ENCODE measurements at places on chromosomes 5 and 9. TPM values are rescaled to one million over a fixed set of nuclear protein-coding genes. Genes with fewer than 3 reads are reported as not detected.

Gene KCTD16
- 5.5 TPM for total RNA-seq

- DNase-seq, result peak; percentile 57
Measured at GRCh38 chr9:34546834-34547827, 24.3 kb upstream of the ENHO start.

GRCh38 chr9:74526215-74526614, 29.1 kb downstream of the RORB start:
- peak; percentile 10 for DNase-seq

DNA sequence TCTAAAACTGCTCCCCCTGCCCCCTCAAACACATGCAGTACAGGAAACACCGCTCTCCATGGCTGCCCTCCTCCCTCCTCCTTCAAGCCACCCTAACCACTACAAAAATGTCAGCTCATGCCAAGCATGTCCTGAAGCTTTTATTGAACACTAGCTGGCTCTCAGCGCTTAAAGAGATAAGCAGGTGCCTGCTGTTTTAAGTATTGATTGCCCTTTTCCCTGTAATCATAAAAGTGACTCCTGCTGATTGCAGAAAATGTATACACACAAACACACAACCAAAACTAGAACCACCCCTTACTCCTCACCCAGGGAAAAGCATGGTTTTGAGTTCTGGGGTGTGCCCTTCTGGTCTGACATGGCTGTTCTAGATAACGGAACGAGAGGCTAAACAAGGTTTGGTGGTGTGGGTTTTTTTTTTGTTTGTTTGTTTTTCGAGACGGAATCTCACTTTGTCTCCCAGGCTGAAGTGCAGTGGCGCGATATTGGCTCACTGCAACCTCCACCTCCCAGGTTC, 3.7 kb upstream of the UCK1 start:
- DNase-seq, result no peak

- no peak for DNase-seq
Measured at GRCh38 chr5:133627180-133627579, 14.8 kb upstream of the FSTL4 start.

DNA sequence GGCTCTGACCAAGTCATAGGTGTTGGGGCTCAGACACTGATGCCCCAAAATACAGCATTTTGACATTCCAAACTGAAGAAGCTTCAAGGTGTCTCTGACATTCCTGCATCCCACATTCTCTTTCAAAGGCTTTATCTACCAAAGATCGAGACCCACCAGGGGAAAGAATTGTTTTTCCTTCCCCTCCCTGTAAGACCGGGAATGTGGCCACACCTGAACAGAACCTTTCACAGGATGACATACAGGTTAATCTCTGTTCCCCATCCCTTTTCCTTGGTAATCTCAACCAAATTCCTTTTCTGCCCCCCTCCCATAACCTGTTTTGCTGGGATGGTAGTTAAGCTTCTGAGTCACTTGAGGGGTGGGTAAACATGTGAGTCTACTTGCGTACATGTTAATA, 72.3 kb downstream of the IQGAP2 start:
- no peak for DNase-seq

DNA sequence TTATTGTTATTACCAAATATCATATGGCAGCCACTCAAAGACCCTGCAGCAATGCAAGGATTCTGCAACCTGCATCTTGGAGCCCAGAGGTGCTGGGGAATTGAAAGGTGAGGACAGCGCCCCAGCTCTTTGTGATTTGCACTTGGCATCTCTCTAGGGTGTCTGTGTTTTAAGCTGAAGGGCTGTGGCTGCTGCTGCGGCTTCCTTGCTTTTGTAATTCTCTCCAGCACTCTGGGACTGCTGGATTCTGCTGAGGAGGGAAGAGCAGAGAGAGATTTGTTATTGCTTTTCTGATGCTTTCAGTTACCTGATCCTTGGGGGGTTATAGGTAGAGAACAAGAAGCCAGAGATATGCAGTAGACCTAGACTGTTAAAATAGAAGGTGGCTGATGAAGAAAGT, 562.4 kb downstream of the EBF1 start:
- no peak for DNase-seq

DNA sequence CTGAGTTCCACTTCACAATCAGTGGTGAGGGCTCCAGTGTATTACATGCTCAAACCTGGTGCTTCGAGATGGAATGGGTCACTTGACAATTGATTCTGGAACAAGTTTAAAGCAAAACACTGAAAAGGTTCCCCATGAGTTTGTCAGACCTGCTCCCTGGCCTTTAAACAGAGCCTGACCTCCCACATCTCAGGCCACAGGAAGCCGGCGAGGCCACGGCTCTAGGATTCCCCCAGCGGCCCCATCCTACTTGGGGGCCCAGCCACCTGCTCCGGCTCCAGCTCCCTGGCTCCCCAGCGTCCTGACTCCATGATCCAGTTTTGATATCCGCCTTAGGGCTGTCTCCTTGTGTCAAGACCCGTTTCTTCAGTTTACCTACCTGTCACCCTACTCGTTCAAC, 62.0 kb downstream of the TTLL11 start:
- DNase-seq, result no peak

DNA sequence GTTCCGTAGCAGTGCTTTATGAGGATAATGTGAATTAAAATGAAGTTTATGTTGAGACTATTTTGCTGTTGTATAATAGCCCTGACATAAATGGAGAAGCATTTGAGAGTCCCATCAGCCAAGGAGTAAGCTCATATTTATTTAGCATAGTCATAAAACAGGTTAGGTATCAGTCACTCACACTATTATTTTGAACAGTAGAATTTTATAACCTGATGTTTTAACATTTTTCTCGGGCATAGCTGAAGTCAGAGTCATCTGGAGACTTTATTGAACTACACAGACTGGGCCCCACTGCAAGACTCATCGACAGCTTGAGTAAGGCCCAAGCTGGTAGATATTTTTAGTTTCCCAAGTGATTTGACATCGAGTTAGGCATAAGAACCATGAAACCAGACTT, 620.3 kb upstream of the WWC1 start:
- DNase-seq, result peak; percentile 61

Gene CKMT2
- total RNA-seq, result 0.18 TPM

DNA sequence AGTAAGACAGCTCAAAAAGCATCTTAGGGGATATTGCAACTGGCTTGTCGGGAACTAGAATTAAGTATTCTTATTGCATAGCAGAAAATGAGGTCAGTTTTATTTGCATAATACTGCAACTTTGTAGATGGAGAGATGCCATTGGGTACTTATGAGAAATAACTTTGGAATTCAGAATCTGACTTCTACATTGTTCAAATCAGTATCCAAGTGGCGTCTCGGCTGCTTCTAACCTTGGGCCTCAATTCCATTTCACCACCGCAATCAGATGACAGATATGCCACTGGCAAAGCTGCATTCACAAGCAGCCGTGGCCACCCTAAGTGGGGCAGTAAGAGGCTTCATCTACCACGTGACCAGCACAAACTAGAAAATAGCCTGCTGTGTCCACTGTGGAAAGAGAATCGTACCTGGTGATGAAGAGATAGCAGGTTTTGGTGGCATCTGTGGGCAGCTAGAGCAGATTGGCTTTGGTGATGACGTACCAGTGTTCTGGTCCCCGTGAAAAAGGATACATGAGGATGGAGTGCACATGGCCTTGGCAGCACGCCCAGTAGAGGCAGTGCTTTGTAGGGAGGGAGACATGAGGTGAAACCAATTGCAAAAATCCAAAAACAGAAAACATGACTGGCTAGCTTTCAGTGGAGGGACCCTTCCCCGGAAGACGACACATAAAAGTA, 116.6 kb downstream of the KLHL3 start:
- DNase-seq, result peak; percentile 95

- DNase-seq, result peak; percentile 53
Measured at GRCh38 chr5:142841511-142842265, 71.5 kb downstream of the ARHGAP26 start.

Gene CTSV
- total RNA-seq, result 36.3 TPM

DNA sequence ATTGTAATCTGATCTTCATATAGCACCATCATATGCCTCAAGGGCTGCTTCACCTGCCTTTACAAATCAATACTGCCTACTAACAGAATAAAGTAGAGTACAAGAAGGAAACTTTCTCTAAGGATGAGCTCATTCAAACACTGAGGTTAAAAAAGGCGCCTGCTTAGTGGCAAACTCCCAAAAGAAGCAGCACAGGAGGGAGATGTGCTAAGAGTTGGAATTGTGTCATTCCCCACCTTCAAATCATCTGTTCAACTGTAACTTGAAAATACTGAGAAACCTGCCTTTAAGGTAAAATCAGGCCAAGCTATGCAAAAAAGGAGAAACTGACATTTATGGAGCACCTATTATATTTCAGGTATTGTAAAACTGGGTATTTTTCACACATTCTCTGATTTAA, 560.6 kb downstream of the PTPRD start:
- no peak for DNase-seq

DNA sequence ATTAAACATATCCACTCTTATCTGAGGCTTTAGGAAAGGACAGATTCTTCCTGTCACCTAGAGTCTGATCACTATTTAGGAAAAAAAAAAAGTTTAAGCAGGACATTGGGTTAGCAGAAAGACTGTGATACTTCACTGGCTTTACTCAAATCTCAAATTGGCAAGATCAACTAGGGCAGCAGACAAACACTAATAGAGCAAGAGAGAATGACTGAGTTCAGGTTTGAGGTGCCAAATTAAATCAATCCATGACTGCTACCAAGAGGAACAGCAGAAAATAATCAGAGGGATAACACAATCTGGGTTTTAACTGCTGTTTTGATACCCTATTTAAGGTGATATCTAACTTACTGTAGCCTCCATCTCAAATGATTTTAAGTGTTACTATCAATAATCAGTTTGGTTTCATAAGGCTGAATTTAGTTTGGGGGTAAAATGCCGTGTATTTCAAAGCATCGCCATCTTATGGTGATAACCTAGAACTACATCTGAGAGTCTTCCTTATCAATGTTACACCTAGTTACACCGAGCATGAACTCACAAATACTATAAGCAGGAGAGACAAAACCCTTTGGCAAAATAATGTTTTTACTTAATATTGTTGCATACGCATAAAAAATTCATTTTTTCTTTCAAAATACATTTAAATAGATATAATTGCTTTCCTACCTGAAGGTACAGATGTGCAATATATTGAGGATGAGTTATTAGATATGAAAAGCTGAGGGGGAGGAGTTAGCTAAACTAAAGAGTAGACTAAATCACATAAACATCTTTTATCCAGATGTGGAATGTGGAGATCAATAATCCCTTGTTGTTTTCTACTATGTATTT, 286.4 kb upstream of the CDH12 start:
- no peak for DNase-seq

Gene GTF3C5
- 46.4 TPM for total RNA-seq

DNA sequence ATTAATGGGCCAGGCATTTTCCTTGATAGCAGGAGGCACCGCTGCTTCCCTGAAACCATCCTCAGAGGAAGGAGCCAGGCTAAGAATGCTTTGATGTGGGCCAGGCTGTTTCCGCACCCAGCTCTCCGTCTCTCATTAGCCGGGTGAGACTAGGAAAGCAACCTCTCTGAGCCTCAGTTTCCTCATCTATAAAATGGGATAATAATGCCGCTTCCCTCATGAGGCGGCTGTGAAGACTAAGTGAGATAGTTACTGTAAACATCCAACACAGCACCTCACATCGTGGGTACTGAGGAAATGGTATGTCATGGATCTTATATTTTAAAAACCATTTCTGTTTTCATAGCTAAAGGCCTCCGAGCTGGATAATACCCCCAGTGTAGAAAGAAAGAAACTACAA, 46.5 kb downstream of the NEK6 start:
- no peak for DNase-seq

- peak; percentile 70 for DNase-seq
Measured at GRCh38 chr5:96434201-96434645, 1.2 kb upstream of the PCSK1 start.

DNA sequence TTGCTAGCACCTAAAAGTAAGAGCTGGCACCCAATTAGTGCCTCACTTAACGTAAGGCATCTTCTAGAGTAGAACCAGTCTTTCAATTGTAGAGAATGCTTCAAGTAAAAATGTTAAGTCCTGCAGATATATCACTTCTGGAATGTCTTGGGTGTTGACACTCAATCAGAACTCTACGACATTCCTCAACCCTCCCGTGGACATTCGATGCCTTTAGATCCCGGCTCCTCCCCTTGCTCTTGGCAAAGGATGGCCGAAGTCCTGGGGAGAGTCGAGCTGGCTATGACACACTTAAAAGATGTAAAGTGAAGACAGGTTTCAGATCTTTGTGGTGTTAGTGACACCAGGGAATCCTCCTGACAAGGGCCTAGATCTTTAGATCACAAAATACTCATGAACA, 87.5 kb upstream of the ERCC6L2 start:
- no peak for DNase-seq

GRCh38 chr5:76679231-76679630, 36.7 kb upstream of the F2R start:
- DNase-seq, result no peak

Gene SLC36A3
- not detected for total RNA-seq

- no peak for DNase-seq
Measured at GRCh38 chr5:58457050-58457449, 2.8 kb downstream of the PLK2 start.

Gene SLC25A2
- total RNA-seq, result 0.25 TPM

- peak; percentile 65 for DNase-seq
Measured at GRCh38 chr5:143641549-143642355, 170.2 kb upstream of the HMHB1 start.

Gene MYOT
- total RNA-seq, result not detected

DNA sequence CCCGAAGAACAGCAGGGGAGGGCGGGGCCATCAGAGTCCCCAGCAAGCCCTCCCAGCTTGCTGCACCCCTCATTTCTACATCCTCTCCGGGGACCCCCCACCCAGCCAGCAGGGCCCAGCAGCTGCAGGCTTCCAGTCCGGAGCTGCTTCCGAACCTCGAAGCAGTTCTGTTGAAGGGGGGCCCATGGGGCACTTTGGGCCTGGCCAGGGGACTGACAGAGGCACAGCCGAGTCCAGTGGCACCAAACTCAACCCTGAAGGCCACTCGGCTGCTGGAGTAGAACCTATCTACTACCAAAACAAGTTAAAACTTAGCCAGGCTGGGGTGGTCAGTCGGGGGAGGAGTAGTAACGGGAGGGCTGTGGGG, 8.1 kb upstream of the CCDC187 start:
- DNase-seq, result no peak

- no peak for DNase-seq
Measured at GRCh38 chr5:79173626-79174025, 62.0 kb downstream of the BHMT start.

- no peak for DNase-seq
Measured at GRCh38 chr9:90807006-90807405, 5.4 kb downstream of the SYK start.

Gene SLC31A1
- 39.1 TPM for total RNA-seq

Gene LPAR1
- 11.5 TPM for total RNA-seq

GRCh38 chr9:95736891-95737522, 138.5 kb upstream of the ERCC6L2 start:
- no peak for DNase-seq

- peak; percentile 82 for DNase-seq
Measured at GRCh38 chr9:82031538-82032280, 43.1 kb downstream of the SPATA31D1 start.

GRCh38 chr9:98635374-98635773, 73.4 kb downstream of the GABBR2 start:
- peak; percentile 43 for DNase-seq

- DNase-seq, result peak; percentile 63
Measured at GRCh38 chr5:180784497-180785097, 18.0 kb downstream of the MGAT1 start.

All from astrocyte (in vitro differentiated cells and primary cell).